ENCODE measurements at places on chromosomes 3 and 15. TPM values are rescaled to one million over a fixed set of nuclear protein-coding genes. Genes with fewer than 3 reads are reported as not detected.

DNA sequence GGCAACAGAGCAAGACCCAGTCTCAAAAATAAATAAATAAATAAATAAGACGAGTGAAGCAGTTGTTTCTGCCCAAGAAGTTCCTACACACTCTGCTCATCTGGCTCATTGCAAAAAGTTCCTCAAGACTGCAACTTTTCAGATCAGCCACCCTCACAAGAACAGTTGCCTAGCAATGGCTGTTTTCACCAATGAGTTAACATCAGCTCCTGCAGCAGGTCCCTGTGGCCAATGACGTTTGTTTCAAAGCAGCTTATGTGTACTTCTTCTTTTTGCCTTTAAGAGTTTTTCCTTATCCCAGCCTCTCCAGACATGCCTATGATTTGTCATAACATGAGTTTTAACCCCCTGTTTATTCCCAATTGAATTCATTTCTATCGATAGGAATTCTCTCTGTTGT is 118.4 kb upstream of the SPRED1 start:
- no peak for DNase-seq

GRCh38 chr3:175397372-175397771 is 538.2 kb downstream of the NAALADL2 start:
- DNase-seq = no peak

DNA sequence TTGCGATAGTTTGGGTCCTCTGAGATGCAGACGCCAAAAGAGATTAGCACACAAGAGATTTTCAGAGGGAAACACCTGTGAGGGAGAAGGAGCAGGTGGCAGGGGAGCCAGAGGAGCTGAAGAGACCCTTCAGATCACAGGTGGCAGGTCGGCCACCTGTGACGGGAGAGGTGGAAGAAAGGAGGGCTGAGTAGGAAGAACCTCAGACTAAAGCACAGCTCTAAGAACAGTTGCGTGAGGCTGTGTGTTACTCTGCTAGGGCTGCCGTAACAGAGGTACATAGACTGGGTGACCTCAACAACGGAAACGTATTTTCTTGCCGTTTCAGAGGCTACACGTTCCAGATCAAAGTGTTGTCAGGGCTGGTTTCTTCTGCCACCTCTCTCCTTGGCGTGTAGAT is 38.5 kb downstream of the C2CD4A start:
- DNase-seq = no peak

Gene ASB14
- total RNA-seq = not detected

Gene CCNB2
- 80.9 TPM for total RNA-seq

Measured in HepG2 (cell line).